Activated T-helper 9 cell treated with anti-CD3 and anti-CD28 coated beads, Interleukin-2, amount 50 U/mL, for 16 hours (primary cell): ENCODE measurements at places on chromosomes 5 and 9.

- DNase-seq = no peak
Observed at GRCh38 chr5:33238826-33239695, 201.7 kb upstream of the TARS1 start.

- no peak for DNase-seq
Observed at GRCh38 chr5:5419291-5420210, 2.9 kb upstream of the ICE1 start.

- DNase-seq = no peak
Observed at GRCh38 chr9:113246928-113247327, 25.6 kb downstream of the SLC31A1 start.

GRCh38 chr5:17196697-17197096 is 20.7 kb upstream of the BASP1 start:
- DNase-seq = no peak

DNA sequence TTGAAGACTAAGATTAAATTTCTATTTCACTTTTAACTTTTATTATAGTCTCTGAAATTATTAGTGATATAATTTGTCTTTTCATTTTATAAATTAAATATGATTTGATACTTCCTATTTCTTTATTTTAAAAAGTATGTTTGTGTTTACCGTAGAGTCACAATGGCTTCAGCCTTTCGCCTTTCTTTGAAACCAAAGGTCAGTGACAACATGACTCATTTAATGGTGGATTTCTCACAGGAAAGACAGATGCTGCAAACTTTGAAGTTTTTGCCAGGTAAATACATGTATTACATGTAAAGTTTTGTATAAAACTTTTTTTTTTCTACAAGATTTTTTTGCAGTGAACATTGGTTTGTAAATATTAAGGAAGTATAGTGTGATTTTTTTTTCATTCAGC is 36.4 kb downstream of the FSD1L start:
- DNase-seq = no peak

- DNase-seq = no peak
Observed at GRCh38 chr5:154107756-154108155, 69.0 kb downstream of the MFAP3 start.

DNA sequence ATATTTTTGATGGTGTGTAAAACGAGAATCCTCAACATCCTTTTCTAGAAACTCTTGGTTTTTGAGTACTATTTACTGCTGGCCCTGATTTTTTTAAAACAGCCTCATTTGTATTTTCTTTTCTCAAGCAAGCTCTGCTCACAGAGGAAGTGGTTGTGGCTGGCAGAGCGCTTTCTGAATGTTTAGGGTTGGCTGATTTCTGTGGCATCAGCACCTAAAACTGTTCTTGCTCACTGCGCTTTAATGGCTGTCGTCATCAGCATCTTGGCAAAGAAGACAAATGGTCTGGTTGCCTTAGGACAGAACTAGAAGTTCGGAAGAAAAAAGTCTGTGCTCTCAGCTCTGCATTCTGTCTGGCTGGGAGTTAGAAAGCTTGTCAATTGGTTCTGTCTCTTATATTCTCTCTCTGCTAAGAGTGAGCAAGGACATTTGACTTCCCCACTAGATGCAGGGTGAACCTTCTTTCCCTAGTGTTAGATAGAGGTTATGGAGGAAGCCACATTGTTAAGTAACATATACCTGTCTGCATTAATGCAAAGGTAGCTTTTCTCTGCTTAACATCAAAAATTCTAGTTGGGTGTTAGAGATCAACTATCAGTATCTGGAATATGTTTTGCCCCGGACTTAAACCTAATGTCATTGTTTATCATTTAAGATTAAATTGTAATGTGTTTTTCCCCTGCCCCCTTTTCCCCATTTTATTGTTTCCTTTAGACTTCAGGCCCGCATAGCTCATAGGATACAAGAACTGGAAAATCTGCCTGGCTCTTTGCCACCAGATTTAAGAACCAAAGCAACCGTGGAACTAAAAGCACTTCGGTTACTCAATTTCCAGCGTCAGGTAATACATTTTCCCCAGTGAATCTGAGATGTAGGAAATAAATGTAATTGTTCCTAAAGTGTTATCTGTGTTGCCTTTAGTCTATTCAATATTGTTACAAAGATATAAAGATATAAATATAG is 39.0 kb downstream of the SMARCA2 start:
- peak; percentile 41 for DNase-seq

GRCh38 chr9:133578524-133579441 is 30.4 kb downstream of the FAM163B start:
- DNase-seq = no peak

GRCh38 chr9:101625876-101626275 is 31.1 kb upstream of the PPP3R2 start:
- no peak for DNase-seq

DNA sequence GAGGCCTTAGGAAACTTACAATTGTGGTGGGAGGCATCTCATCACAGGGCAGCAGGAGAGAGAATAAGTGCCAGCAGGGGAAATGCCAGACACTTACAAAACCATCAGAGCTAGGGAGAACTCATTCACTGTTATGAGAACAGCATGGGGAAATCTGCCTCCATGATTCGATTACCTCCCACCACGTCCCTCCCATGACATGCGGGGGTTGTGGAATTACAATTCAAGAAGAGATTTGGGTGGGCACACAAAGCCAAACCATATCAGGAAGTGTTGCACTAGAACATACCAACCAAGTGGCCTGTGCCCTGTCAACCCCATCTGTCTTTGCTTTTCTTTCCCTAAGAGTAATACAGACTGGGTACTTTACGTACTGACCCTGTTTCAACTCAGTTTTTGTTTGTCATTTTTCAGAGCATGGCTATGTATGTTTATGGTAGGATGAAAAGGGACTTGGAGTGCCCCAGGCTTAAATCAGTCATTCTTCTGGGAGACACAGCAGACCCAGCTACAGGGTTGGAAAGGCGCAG is 58.3 kb upstream of the TGFBR1 start:
- DNase-seq = no peak

- no peak for DNase-seq
Observed at GRCh38 chr5:138901716-138902115, 26.6 kb upstream of the LRRTM2 start.

DNA sequence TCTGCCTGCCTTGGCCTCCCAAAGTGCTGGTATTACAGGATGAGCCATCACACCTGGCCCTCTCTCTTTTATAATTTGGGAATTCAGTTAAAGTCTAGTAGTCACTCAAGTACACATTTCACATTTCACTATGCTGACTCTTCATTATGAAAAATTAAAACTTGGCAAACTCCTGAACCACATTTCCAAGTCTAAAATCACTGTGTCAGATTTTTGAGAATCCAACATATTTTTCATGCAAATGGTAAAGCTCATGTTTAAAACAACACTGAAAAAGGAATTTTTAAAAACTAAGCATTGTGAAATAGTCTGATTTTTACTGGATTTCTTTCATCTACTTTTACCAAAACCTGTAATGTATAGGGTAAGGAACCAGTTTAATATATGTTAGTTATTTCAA is 92.3 kb downstream of the SVEP1 start:
- DNase-seq = no peak

- DNase-seq = no peak
Observed at GRCh38 chr5:13339093-13339492, 605.4 kb downstream of the DNAH5 start.

GRCh38 chr5:55227664-55228430 is 732 bp upstream of the MCIDAS start:
- DNase-seq = no peak

GRCh38 chr9:129932303-129933151 is 97.3 kb downstream of the USP20 start:
- no peak for DNase-seq

GRCh38 chr5:177545487-177546257 is 8.7 kb downstream of the FAM193B start:
- DNase-seq = no peak

DNA sequence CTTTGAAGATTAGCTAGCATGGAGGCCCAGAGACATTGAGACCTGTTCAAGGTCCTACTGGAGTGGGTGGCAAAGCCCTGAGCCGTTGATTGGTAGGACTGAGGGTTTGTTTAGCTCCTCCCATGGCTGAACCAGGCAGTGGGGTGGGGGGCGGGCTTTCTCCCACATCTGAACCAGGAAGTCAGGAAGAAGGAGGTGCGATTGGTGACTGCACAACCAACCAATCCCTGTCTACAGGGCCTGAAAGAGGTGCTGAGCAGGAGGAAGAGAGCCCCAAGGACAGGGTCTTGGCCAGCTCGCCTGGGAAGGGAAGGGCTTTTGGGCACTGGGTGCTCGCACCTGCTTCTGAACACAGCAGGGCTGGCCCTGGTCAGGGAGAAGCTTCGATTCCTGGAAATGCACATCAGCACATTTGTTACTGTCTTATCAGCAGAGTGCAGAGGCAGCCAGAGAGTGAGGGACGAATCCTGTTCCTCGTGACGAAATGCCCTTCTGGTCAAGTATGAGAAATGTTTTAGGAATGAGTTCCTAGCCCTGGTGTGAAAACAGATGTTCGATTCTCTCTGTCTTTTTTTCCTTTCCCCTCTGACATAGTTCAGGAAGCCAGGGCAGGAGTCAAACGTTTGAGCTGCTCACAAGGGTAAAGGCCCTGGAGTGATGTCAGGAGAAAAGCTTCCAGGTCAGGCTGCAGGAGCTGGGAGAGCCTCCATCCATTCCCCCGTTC is 294.8 kb upstream of the KLF4 start:
- no peak for DNase-seq

DNA sequence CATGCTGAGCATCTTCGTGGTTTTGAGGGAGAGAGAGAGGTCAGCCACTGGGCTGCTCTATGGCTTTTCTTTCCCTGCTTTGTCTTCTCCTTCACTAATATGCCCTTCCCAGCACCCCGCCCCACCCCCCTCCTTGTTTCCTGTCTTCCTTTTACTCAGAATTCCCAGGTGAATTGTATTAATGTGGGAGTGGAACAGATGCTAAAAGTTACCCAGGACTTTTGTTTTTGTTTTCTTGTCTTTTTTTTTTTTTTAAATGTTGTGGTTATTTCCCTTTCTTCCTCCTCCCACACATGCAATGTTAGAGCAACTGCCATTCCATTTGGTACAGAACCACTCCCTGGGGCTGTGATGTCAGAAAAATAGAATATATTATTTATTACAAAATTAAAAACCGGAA is 442.7 kb upstream of the CD180 start:
- DNase-seq = no peak

- no peak for DNase-seq
Observed at GRCh38 chr9:113619491-113620376, 156.2 kb downstream of the RGS3 start.

- no peak for DNase-seq
Observed at GRCh38 chr9:126802318-126803059, 2.4 kb upstream of the ZBTB43 start.

DNA sequence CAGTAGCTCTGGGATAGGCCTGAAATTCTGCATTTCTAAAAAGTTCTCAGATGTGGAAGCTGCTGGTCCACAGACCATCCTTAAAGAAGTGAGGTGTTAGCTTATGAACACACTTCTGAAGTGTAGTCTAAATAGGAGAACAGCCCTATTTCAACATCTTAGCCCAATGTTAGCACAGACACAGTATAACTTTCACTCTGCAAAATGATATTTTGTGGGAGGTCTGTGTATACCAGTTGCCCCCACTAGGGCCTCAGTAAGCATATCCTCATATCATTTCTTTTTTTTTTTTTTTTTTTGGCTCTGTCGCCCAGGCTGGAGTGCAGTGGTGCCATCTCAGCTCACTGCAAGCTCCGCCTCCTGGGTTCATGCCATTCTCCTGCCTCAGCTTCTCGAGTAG is 7.5 kb upstream of the HABP4 start:
- no peak for DNase-seq

- no peak for DNase-seq
Observed at GRCh38 chr5:160685219-160685618, 166.8 kb downstream of the ATP10B start.

DNA sequence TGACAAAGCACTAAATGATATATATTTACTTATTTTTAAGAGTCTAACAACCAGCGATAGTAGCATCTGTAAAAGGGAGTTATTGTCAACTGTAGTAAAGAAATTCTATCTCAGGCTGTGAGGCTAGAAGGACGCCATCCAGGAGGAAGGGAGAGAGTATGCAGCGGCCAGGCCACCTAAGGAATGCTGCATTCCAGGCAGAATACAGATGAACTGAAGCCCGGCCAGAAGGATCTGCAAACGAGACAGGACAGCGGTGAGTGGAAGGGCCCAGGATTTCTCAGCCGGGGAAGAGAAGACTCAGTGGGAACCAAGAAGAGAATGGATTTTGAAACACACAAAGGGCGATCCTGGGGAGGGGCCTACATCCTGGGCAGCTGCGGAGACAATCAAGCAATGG is 7.4 kb downstream of the RETREG1 start:
- no peak for DNase-seq

DNA sequence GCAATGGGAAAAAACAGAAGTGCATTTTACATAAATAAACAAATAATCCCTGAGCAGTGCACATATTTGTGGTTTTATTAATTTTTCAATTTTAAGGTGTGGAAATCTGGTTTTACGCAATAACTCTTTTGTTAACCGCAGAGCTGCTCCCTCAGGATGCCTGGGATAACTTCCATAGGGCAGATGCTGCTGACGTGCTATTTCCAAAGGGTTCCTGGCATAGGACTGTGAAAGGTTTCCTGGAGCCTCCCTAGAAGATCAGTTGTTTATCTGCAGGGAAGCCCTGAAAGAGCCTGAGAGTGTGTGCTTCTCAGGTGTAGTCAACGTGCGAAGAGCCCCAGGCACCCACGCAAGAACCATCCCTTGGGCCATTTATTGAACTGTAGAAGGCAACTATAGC is 443.5 kb downstream of the PLK2 start:
- DNase-seq = no peak

- DNase-seq = no peak
Observed at GRCh38 chr5:93158841-93159240, 422.2 kb downstream of the NR2F1-AS1 start.

GRCh38 chr5:65141493-65141892 is 340.2 kb downstream of the ADAMTS6 start:
- DNase-seq = no peak

GRCh38 chr5:34439601-34440000 is 216.5 kb upstream of the RAI14 start:
- DNase-seq = no peak

DNA sequence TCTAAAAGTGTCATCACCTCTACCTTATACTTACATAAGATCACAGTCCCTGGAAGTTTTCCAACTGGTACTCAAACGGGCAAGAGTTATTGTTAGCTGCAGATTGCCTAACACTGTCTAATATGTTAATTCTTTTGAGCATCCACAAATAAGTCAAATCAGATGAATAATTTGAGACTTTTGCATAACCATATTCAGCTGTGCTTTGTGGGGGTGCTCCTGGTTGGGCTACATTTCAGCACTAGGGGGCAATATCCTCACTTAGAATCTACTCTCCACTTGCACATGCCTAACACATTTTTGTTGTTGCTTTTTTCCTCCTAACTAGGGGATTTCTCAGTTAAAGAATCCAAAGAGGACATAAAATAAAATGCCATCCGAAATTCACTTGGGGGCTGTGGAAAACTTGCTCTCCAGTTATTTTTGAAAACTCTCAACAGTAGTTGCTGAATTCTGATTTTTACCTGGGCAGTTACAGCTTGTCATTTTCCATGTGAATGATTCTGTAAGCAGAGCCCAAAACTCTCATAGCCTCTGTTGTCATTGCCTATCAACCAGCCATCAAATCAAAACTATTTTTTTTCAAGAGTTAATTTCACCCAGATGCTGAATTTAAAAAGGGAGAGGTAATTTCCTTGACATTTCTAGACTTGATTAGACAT is 71.5 kb downstream of the TRIM36 start:
- DNase-seq = no peak
